K562 (cell line): ENCODE measurements at places on chromosomes 1 and 21. TPM values are rescaled to one million over a fixed set of nuclear protein-coding genes. Genes with fewer than 3 reads are reported as not detected.
A peak's percentile ranks its signal among the peaks of the same experiment; 100 is the strongest.

The MYCBP gene
- 78.9 and 92.3 TPM in 2 replicates for total RNA-seq

The DFFA gene
- 74.8 and 78.9 TPM in 2 replicates for total RNA-seq

DNA sequence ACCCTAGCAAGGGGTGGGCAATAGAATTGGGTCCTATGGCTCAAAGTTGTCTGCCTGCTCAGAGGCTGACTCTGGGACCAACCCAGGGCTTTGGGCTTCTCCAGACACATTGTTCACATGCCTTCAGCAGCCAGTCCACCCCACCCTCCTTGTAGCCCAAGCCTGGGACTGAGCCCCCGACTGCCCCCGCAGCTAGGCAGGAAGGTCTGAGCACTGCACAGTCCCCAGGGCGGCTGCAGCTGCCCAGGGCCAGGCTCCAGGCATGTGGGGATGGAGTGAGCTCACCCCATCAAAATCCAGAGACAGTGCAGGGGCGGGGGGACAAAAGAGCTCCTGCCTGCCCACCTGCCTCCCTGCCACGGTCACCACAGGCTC, 35.6 kb downstream of the HSPG2 start:
- H3K36me3 ChIP-seq, result peaks cover 46% of the 10 kb centered on the region; the same call in 2 of the 3 replicates
- H3K4me3 ChIP-seq, result no peak overlapping the region
- H3K27ac ChIP-seq, result peak overlapping the region; percentile 18; the same call in 1 of the 3 replicates
- no peak for DNase-seq

DNA sequence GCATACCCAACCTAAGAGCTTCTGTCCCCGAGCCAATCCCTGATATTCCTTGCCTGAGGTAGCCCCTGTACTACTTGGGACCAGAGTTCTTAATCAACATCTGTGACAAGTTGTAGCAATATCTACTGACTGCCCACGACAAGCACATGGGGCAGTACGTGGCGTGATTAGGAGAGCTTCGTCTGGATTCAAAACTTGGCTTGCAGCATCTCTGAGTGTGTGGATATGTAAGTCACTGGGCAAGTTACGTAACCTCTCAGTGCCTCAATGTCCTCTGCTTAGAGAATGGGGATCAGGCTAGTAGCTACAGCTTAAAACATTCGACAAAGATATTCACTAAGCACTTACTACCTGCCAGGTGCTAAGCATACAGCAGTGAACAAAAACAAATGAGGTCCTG, 5.0 kb downstream of the HSPG2 start:
- no peak for DNase-seq
- peak overlapping the region; percentile 17; the same call in 2 of the 3 replicates for H3K27ac ChIP-seq
- H3K4me1 ChIP-seq, result peaks cover 71% of the 10 kb centered on the region
- no peak overlapping the region for H3K4me3 ChIP-seq
- H3K27me3 ChIP-seq, result no peaks in the 10 kb centered on the region

- H3K36me3 ChIP-seq, result no peaks in the 10 kb centered on the region
- H3K27ac ChIP-seq, result no peak overlapping the region
- no peaks in the 10 kb centered on the region; the same call in 1 of the 2 replicates for H3K4me1 ChIP-seq
- DNase-seq, result no peak
Observed at GRCh38 chr1:42420121-42420520, 35.7 kb downstream of the ZMYND12 start.

The SPEN gene
- total RNA-seq, result 72.1 and 80.2 TPM in 2 replicates

- H3K27me3 ChIP-seq, result peaks cover 5% of the 10 kb centered on the region; the same call in 1 of the 2 replicates
- H3K4me1 ChIP-seq, result no peaks in the 10 kb centered on the region
- no peak overlapping the region for H3K4me3 ChIP-seq
- H3K27ac ChIP-seq, result no peak overlapping the region
Observed at GRCh38 chr1:181809991-181810545, 251.4 kb downstream of the ZNF648 start.

- H3K27me3 ChIP-seq, result no peaks in the 10 kb centered on the region
- H3K4me3 ChIP-seq, result peak within 1 kb of the TSS; percentile 84
- H3K27ac ChIP-seq, result peak within 1 kb of the TSS; percentile 82
- peaks cover 32% of the 10 kb centered on the region for H3K36me3 ChIP-seq
Observed at GRCh38 chr1:181088079-181089016, at the start of gene IER5. IER5 (plus strand) TSS chr1:181088700; CDS start chr1:181088903, 203 bp downstream.

DNA sequence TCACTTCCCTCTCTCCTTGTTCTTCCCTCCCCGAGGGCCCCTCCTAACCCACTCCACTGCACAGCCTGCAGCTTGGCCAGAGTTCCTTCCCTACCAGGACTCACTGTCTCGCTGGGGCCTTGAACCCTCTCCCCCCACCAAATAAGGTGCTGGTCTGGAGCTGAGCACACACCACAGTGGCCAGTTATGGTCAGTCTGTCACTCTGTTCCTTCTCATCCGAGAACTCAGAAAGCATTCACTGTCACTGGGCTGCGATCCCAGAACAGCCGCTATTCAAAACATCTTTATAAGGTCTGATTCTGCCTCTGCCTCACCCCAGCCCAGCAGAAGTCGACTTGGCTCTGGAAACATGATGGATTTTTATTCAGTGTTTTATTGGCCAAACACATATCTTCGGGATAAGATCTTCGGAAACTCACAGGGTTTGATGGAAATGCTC, 19.8 kb upstream of the LBR start:
- DNase-seq, result no peak
- no peak overlapping the region for H3K27ac ChIP-seq
- no peaks in the 10 kb centered on the region for H3K27me3 ChIP-seq
- H3K4me3 ChIP-seq, result no peak overlapping the region

DNA sequence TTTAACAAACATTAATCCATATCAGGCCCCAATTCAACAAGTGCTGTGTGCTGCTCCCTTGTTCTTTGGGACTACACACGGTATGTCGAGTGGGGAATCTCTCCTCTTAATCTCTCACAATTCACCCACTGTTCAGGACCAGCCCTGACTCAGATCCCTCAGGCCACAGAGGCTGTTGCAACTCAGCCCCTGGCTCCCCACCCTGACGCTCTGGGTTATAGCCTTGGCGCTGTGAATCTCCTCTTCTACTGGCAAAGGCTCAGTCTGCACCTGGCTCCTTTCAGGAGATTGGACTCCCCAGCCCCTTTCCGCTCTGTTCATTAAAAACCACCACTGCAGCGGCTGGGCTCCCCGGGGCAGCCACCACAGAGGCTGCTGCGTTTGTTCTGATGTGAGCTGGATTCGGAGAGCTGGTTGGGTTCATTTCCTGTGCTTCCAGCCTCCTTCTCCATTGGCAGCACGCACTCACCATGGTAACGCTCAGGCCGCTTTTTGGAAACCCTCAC, 13.0 kb downstream of the CAPN8 start:
- no peaks in the 10 kb centered on the region for H3K4me1 ChIP-seq
- H3K27me3 ChIP-seq, result peaks cover 33% of the 10 kb centered on the region
- no peaks in the 10 kb centered on the region for H3K36me3 ChIP-seq
- H3K4me3 ChIP-seq, result no peak overlapping the region
- no peak for DNase-seq
- no peak overlapping the region for H3K27ac ChIP-seq

DNA sequence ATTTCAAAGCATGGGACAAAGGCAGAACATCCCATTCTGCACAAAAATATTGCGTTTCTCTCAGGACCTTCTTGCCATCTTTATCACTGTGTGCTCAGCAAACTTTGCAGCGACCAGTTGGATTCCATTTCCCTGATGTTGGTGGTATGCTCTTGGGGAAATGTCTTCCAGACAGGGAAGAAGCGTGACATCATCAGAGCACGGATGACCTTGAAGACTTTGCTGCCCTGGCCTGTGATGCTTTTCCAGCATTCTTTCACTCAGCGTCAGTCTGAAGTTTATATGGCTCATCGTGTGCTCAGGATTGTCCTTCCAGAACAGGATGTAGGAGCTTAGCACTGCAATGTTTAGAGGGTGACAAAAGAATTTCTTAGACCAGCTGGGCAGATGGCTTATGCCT, 131.4 kb upstream of the F3 start:
- no peaks in the 10 kb centered on the region; the same call in 2 of the 3 replicates for H3K4me1 ChIP-seq
- no peak for DNase-seq
- H3K27me3 ChIP-seq, result peaks cover 6% of the 10 kb centered on the region; the same call in 1 of the 2 replicates
- no peak overlapping the region for H3K4me3 ChIP-seq

DNA sequence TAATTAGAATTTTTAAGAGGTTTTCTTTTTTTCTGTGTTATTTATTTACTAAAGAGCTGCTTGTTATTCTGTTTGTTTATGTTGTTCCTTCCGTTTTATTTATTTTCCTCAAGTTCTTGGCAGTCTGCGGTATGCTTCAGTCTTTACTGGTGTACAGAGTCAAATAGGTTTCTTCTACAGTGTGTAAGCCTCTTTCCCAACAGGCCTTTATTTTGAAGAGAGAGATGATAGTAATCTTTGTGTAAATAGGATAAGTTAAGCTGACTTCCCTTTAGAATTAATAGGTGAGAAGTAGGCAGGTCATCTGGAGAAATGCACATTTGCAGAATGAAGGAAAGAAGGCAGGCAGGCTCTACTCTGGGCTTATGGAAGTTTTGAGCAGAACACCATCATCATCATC, 23.8 kb downstream of the MAST2 start:
- no peaks in the 10 kb centered on the region for H3K4me1 ChIP-seq
- no peak overlapping the region for H3K4me3 ChIP-seq
- no peak overlapping the region for H3K27ac ChIP-seq
- H3K27me3 ChIP-seq, result no peaks in the 10 kb centered on the region

DNA sequence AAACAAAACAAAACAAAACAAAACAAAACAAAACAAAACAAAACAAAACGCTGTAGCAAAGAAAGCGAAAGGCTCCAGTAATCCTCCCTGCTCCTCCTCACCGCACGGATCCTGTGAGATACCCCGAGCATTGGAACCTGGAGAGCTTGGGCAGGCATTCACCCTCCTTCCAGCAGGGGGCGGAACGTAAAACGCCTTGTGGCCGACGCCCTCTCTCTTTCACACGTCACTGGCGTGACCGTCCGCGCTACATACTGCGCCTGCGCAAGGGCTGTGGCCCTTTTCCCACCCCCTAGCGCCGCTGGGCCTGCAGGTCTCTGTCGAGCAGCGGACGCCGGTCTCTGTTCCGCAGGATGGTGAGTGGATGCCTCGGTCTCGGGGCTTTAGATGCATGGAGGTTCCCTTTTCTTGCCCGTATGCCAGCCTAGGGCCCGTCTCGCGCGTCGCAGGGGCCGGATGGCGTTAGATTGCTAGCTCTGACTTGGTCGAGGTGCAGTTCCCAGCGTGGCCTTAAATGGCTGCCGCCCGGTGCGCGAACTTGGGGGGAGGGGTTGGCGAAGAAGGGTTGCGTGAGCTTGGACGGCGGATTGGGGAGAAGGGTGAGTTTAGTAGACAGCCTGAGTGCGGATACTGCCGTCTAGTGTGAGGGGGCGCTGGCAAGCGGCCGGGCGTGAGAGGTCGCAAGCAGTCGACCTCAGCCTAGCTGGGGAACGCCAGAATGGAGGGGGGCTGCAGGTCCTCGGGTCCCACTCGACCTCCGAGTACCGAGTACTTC, at the start of gene RPL5:
TSS of gene RPL5 (plus strand) at position 279 of the 775 bp plus-strand sequence. CDS start at position 354, 75 bp downstream.
- peaks cover 48% of the 10 kb centered on the region for H3K36me3 ChIP-seq
- H3K27me3 ChIP-seq, result no peaks in the 10 kb centered on the region
- DNase-seq, result peak; percentile 98
- H3K27ac ChIP-seq, result peak within 1 kb of the TSS; percentile 89
- H3K4me1 ChIP-seq, result peaks cover 6% of the 10 kb centered on the region; the same call in 1 of the 2 replicates

GRCh38 chr1:156356875-156357534, 12.0 kb upstream of the RHBG start:
- H3K4me3 ChIP-seq, result no peak overlapping the region
- no peaks in the 10 kb centered on the region for H3K36me3 ChIP-seq
- peaks cover 20% of the 10 kb centered on the region for H3K27me3 ChIP-seq
- DNase-seq, result peak; percentile 89

- H3K27ac ChIP-seq, result no peak overlapping the region
- H3K4me3 ChIP-seq, result no peak overlapping the region
- H3K4me1 ChIP-seq, result no peaks in the 10 kb centered on the region
- H3K36me3 ChIP-seq, result no peaks in the 10 kb centered on the region
- H3K27me3 ChIP-seq, result peaks cover 2% of the 10 kb centered on the region; the same call in 1 of the 3 replicates
- no peak for DNase-seq
Observed at GRCh38 chr1:47635111-47635510, 197.3 kb downstream of the FOXD2 start.

DNA sequence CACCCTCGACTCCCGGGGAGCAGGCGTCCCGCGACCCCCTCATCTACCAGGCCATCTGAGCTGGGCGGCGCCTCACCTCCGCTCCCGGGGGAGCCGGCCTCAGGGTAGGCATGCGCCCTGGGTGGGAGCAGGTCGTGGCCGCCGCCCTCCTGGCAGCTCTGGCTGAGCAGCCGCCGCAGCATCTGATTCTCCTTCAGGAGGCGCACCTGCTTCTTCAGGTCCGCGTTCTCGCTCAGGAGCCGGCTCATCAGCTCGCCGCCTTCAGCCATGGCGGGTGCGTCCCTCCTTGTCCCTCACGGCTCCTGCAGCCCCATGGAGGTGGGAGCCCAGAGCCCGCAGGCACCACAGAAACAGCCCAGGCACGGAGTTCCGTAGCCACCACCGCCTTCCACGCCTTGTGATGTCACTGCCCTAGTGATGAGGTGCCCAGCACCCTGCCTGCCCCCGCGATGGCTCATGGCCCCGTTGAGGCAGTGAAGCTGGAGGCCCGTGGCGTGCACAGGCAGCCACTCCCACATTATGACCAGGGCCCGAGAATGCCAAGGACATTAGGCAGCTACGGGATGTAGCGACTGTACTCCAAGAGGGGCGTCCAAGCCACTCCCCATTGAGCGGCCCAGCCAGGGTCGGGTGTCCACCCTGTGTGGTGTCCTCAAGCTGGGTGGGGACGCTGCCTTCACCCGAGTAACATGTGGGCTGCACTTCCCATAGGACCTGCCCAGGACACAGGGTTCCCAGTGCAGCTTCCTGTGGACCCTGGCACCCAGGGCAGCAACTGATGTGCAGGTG, 1.5 kb downstream of the SPATC1L start:
- peaks cover 75% of the 10 kb centered on the region for H3K4me1 ChIP-seq
- no peaks in the 10 kb centered on the region for H3K27me3 ChIP-seq
- peak; percentile 83 for DNase-seq
- peak overlapping the region; percentile 27 for H3K4me3 ChIP-seq

GRCh38 chr1:231418101-231418740, 3.9 kb downstream of the EGLN1 start:
- no peak for DNase-seq
- peaks cover 38% of the 10 kb centered on the region for H3K4me1 ChIP-seq
- peak overlapping the region; percentile 62 for H3K4me3 ChIP-seq
- H3K36me3 ChIP-seq, result peaks cover 41% of the 10 kb centered on the region
- peak overlapping the region; percentile 11; the same call in 1 of the 3 replicates for H3K27ac ChIP-seq

DNA sequence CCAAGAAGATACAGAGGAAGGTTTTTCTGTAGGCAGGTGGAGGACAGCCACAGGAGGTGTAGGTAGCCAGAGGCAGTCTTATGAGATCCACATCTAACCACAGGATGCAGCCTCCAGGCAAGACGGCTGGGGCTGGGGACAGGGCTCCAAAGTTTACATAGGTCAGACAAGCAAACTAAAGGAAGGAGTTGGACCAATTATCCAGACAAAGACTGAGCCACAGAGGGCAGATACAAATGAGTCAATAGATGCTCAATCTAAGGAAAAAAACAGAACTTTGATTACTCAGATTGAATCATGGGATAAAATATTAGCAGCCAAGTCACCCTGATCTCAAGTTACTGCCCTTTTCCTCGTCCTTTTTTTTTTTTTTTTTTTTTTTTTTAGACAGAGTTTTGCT, 91.6 kb downstream of the RGS7 start:
- no peak overlapping the region for H3K27ac ChIP-seq
- H3K27me3 ChIP-seq, result no peaks in the 10 kb centered on the region
- no peak overlapping the region for H3K4me3 ChIP-seq
- no peak for DNase-seq
